Stimulated activated CD8-positive, alpha-beta memory T cell treated with anti-CD3 and anti-CD28 coated beads, Interleukin-4, amount 100 ng/mL, for 4 hours (primary cell): ENCODE measurements at places on chromosomes 5 and 9.

DNA sequence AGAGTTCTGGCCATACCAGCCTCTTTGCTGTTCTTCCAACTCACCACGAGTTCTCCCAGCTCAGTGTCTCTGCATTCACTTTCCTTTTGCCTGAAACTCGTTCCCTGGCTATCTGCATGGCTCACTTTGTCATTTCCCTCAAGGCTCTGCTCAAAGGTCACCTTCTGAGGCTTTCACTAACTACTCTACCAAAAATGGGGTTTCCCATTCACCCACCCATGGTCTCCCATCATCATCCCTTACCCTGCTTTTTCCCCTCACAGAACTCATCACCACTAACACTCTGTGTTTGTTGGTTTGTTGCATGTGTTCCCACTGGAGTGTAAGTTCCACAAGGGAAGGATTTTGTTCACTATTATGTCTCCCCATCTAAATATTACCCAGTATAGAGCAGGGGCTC lies 16.6 kb downstream of the PLGRKT start:
- DNase-seq = no peak

- no peak for DNase-seq
Observed at GRCh38 chr9:69502671-69503301, 169.4 kb downstream of the APBA1 start.

DNA sequence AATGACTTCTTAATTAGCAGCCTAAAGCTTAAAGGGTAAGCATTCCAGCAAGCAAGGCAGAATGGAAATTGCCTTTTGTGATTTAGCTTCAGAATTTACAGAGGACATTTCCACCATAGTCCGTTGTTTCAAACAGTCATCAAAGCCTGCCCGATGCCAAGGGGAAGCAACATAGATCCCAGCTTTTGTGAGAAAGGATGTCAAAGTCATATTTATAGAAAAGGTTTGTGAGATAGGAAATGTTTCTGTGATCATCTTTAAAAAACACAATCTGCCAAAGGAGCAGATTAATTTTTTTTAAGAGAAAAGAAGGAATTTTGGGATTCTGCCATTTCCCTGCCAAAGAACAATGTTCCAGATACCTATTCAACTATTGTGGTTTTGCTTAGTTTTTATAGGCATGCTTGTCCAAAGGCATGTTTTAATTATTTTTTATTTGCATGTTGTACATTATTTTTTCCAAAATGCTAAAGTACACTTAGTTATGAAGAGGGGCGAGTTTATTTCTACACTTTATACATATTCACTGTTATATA lies 346.9 kb downstream of the ZNF608 start:
- DNase-seq = no peak

DNA sequence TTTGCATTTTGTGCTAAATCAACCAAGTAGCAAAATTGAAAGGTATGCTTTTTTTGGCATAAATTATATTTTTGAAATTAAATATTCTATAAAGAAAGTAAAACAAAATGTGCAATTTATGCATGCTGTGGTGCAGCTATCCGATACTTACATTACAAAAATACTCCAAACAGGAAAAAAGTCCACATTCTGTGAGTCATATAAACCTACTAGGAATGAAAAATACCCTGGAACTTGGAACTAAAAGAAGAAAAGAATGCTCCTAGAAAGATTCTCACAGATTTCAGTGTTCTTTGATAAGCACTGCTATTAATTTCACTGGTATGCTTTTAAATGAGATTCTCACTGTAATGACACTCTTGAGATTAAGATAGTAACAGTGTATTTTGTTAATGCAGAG lies 92.6 kb downstream of the OSMR start:
- DNase-seq = no peak
